ENCODE measurements at places on chromosomes 7 and 10.

DNA sequence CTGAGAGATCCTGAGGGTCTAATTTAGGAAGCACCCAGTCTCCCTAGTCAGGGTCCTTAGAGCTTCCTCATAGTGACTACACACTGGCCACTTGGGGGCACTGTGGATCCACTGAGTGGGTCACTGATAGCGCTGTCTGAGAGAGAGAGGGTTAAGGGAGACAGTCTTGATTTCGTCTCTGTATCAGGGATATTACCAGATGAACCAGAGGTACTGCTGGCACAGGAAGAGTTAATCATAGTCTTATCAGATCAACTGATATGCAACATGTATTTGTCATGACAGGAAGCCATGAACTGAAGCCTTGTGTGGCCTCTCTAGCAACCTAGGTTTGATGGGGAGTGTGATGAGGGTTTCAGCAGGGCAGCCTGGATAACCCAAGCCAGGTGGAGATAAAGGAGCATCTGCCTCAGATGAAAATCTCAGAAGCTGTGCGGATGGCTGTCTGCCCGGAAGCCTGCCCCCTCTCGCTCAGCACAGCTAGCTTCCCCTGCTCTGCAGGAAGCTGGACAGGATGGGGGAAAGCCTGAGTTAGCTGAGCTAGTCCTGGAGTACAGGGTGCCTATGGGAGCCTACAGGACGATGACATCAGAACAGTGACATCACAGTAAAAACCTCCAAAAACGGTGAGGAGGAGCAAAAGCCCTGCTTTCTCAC lies 214.0 kb upstream of the PRSS1 start:
- no peak overlapping the region for H3K27ac ChIP-seq
- H3K4me3 ChIP-seq: no peak overlapping the region
- no peak for DNase-seq
- H3K4me1 ChIP-seq: no peaks in the 10 kb centered on the region
- no peaks in the 10 kb centered on the region for H3K36me3 ChIP-seq

- DNase-seq: no peak
- H3K27ac ChIP-seq: no peak overlapping the region
These were observed 92.3 kb downstream of the TNS3 start for GRCh38 chr7:47489624-47490023.

GRCh38 chr10:30160271-30160982 lies 101.0 kb upstream of the JCAD start:
- no peaks in the 10 kb centered on the region for H3K36me3 ChIP-seq
- no peak overlapping the region for H3K4me3 ChIP-seq
- H3K27ac ChIP-seq: no peak overlapping the region
- DNase-seq: no peak
- H3K4me1 ChIP-seq: no peaks in the 10 kb centered on the region

DNA sequence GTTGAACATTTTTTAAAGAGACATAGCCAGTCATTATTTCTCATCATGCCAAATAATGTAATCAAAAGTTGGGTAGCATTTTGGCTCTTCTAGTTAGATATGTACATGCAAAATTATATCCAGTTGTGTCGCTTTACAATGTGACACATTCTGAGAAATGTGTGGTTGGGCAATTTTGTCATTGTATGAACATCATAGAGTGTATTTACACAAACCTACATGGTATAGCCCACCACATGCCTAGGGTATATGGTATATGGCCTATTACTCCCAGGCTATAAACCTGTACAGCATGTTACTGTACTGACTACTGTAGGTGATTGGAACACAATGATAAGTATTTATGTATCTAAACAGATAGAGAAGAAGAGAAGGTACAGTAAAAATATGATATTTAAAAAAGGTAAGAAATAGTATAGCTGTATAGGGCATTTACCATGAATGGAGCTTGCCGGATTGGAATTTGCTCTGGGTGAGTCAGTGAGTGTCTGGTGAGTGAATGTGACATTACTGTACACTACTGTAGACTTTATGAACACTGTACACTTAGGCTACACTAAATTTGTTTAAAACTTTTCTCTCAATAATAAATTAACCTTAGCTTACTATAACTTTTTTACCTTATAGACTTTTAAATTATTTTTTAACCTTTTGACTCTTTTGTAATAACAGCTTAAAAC lies 16.5 kb downstream of the ZNF365 start:
- H3K27me3 ChIP-seq: no peaks in the 10 kb centered on the region
- no peak overlapping the region for H3K27ac ChIP-seq
- DNase-seq: no peak
- H3K4me1 ChIP-seq: no peaks in the 10 kb centered on the region

- H3K27me3 ChIP-seq: peaks cover 34% of the 10 kb centered on the region
- H3K4me3 ChIP-seq: no peak overlapping the region
These were observed 3.8 kb downstream of the ZNF365 start for GRCh38 chr10:62377966-62378365.

DNA sequence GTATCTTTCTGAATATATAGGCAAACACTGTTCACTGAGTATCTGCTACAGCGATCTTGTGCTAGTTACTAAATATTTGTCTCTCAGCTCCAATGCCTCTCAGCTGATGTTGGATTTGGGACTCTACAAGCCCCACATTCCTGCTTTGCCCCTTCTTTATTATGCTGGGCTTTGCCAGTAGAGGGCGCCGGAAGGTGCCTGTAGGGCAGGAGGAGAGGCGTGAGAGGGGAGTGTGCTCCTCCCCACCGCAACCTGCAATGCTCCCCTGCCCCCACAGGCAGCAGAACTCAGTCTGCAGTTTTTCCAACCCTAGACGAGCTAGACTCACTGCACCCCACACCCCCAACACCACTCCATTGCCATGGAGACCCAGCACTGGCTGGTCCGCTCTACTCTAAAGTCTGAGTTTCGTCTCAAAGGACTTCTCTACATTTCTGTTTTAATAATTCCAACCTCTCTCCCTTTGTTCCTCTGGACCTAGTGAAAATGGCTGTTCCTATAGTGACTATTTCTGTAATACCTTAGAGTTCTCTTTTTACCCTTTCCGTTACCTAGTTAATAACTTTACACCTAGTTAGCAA lies 337.6 kb downstream of the CCSER2 start:
- H3K27me3 ChIP-seq: no peaks in the 10 kb centered on the region
- peak overlapping the region; percentile 29 for H3K27ac ChIP-seq
- no peak for DNase-seq
- H3K36me3 ChIP-seq: no peaks in the 10 kb centered on the region

GRCh38 chr7:158375034-158375433 lies 212.6 kb downstream of the PTPRN2 start:
- no peaks in the 10 kb centered on the region for H3K36me3 ChIP-seq
- H3K27ac ChIP-seq: no peak overlapping the region
- DNase-seq: no peak
- H3K27me3 ChIP-seq: peaks cover 24% of the 10 kb centered on the region

Measured in left lung (tissue), 14 donors.